HCT116 (cell line): ENCODE measurements at places on chromosomes 5 and 9. TPM values are rescaled to one million over a fixed set of nuclear protein-coding genes. Genes with fewer than 3 reads are reported as not detected.

The ALDOB gene
- total RNA-seq: 1.2 TPM

The FOXD4L5 gene
- 0.61 TPM for total RNA-seq

The GPX8 gene
- 36.5 TPM for total RNA-seq

The GPR151 gene
- total RNA-seq: not detected

The PCDHB4 gene
- total RNA-seq: not detected

The CAVIN4 gene
- total RNA-seq: 0.59 TPM

DNA sequence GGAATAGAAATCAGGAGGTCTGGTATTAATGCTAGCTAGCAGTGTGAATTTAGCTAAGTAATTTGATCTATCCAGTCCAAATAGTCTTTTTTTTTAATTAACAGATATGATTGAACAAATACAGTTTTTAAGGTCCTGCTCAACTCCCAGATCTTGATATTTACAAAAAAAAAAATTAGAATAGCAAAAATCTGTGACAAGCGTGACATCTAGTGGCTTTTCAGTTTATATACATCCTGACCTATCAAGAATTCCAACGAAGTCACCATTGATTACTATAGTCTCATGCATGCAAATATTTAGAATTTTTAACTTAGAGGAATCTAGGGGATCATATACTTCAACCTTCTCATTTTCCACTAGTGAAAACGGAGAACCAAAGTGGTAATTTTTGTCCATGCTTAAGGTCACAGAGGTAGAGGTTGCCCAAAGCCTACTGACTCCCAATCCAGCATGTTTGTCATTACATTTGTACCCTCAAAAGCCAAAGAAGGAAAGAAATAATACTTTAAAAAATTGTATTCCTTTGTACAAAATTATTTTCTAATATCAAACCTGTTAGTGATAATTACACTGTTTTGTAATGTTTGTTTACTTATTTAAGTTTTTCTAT lies 17.6 kb upstream of the TARS1 start:
- DNase-seq: peak; percentile 23

- peak; percentile 80 for DNase-seq
Measured at GRCh38 chr9:127555840-127556820, 55.9 kb upstream of the STXBP1 start.

GRCh38 chr9:136327304-136327974 lies at the start of gene GPSM1:
Gene GPSM1, plus strand, starts transcription at chr9:136327539. Its CDS starts 157 bp downstream, at chr9:136327696.
- no peak for DNase-seq

- DNase-seq: no peak
Measured at GRCh38 chr5:16885635-16886365, 50.3 kb downstream of the MYO10 start.

DNA sequence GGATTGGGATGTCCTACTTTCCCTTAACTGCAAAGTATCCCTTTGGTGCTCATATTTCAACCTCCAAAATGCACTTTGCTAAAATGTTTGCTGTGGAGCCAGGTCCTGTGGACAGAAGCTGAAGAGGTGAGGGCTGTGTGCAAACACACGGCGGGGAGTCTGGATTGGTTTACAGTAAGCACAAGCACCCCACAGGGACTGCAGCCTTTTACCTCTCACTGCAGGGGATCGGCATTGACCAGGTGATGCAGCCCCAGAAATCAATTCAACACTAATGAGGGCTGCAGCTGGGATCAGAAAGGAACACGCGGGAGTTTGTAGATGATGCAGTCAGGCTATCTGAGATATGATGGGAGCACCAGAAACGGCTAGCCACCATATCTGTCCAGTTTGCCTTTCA lies 450.9 kb downstream of the CCDC171 start:
- no peak for DNase-seq

DNA sequence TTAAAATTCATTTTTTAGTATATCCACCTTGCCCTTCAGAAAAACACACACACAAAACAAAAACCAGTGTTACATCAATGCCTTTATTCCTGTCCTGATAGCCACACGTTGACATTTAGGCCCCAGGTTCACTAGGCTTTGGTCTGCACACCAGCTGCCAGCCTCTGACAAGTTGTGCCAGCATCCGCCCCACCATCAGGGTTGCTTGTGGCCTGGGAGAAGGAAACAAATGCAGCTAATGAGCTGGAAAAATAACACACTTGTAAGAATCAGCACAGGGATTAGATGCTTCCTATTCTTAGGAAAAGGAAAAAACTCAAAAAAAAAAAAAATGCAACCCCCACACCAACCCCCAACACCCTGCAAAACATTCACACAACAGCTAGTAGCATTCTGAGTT lies 404.0 kb upstream of the GRIA1 start:
- no peak for DNase-seq

DNA sequence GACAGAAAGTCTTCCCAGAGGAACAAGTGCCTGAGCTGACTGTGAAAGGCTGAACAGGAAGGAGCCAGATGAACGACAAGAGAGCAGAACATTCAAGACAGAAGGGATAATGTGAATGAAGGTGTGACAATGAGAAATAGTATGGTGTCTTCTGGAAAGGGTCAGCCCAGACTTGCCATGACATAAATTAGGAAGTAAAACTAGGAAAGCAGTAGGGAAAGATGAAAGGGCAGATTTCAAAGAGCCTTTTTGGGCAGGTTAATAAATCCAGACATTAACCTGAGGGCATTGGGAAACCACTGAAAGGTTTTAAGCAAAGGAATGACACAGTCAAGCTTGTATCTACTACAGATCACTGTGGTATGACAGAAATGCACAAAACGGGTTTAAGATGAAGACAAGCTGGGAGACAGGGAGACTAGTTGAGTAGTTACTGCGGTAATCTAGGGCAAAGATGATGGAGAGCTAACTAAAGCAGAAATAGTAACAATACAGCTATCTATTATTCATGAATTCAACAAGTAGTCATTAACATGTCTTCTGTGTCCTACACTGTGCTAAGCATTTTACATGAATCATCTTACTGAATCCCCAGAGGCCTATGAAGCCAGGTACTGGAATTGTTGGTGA lies 580.9 kb upstream of the WWC1 start:
- no peak for DNase-seq

DNA sequence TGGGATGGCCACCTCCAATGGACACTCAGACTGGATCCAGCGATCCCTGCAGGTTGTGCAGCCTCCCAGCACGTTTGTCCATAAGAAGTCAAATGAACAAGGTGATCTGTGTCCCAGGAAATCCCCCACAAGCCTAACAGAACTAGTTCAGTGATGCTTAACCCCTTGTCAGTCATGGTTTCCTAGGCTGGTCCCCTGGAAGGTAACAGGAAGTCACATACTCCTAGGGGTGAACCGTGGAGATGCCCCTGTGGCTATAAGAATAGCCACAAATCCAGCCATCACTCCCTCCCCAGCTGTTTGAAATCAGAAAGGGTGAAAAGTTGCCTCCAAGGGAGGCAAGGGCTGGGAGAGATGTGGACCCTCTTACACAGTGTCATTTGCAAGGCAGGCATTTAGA lies 22.5 kb downstream of the PAX5 start:
- no peak for DNase-seq

- DNase-seq: no peak
Measured at GRCh38 chr9:14192556-14192955, 121.4 kb downstream of the NFIB start.

- no peak for DNase-seq
Measured at GRCh38 chr5:107474716-107475489, 195.8 kb downstream of the EFNA5 start.

GRCh38 chr9:92808726-92809451 lies 44.3 kb upstream of the BICD2 start:
- DNase-seq: peak; percentile 68

DNA sequence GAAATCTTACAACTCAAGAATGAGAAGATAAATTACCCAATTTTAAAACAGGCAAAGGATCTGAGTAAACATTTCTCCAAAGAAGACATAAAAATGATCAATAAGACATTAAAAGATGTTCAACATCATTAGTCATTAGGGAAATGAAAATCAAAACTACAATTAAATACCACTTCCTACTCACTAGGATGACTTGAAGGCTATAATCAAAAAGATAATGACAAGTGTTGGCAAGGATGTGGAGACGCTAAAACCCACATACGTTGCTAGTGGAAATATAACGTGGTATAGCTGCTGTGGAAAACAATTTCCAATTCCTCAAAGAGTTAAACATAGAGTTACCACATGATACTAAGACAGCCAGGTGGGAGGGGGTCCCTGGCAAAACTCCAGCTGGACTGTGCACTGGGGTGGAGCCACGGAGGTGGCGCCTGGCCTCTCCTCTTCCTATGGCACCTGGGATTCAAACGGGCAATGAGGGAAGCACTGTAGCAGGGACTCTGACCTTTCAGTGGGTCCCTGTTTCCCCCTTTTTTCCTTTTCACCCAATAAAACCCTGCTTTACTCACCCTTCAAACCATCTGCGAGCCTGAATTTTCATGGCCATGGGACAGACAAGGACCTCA lies 5.9 kb downstream of the ARSB start:
- no peak for DNase-seq

GRCh38 chr5:133935667-133935940 lies 32.8 kb downstream of the C5orf15 start:
- DNase-seq: no peak

DNA sequence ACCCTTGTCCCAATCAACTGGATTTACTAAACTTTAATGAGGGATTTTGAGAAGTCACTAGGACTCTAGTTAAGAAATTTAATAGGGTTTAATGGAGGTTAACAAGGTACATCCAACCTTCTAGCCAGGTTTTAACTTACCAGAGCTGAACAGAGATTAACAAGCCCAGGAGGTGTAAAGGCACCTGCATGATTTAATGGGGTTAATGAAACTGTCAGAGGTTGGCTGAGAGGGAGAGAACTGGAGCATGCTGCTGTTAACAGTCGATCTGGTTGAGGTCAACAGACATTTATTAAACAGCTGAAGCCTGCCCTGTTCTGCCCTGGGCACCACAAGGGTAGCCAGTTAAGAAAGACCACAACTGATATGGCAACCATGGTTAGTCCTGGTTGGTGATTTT lies 13.6 kb downstream of the HAND1 start:
- DNase-seq: no peak

DNA sequence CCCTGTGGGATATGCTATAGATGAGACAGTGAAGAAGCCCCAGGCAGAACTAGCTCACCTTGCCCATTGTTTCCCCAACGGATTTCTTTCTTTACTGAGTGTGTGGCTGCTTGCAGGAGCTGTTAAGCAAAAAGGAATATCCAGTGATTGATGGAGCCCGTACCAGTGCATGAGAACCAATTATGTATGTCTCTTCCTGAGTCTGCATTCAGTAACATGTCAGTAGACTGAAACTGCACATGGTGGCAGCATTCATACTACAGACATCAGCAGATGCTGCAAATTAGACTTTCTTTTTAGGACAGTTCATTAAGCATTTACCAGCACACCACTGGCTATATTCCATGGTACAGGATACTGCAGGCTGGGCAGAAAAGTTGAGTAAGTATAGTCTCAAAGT lies 90.3 kb upstream of the PLCXD3 start:
- no peak for DNase-seq

- DNase-seq: no peak
Measured at GRCh38 chr5:64166201-64166959, 737 bp downstream of the RNF180 start.

- DNase-seq: no peak
Measured at GRCh38 chr5:172556971-172557461, 84.0 kb upstream of the NEURL1B start.

- DNase-seq: no peak
Measured at GRCh38 chr9:91103931-91104330, 257.8 kb downstream of the AUH start.

DNA sequence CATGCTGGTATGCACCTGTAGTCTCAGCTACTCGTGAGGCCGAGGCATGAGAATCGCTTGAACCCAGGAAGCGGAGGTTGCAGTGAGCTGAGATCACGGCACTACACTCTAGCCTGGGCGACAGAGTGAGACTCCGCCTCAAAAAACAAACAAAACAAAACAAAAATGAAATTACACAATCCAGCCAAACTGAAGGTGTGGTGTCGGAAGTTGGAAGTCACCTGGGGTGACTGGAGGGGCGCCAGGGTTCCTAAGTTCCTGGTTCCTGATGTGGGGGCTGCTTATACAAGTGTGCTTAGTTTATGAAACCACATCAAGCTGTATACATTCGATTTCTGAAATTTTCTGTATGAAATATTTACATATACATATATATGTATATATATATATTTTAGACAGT lies 3.7 kb upstream of the DOLPP1 start:
- DNase-seq: no peak

DNA sequence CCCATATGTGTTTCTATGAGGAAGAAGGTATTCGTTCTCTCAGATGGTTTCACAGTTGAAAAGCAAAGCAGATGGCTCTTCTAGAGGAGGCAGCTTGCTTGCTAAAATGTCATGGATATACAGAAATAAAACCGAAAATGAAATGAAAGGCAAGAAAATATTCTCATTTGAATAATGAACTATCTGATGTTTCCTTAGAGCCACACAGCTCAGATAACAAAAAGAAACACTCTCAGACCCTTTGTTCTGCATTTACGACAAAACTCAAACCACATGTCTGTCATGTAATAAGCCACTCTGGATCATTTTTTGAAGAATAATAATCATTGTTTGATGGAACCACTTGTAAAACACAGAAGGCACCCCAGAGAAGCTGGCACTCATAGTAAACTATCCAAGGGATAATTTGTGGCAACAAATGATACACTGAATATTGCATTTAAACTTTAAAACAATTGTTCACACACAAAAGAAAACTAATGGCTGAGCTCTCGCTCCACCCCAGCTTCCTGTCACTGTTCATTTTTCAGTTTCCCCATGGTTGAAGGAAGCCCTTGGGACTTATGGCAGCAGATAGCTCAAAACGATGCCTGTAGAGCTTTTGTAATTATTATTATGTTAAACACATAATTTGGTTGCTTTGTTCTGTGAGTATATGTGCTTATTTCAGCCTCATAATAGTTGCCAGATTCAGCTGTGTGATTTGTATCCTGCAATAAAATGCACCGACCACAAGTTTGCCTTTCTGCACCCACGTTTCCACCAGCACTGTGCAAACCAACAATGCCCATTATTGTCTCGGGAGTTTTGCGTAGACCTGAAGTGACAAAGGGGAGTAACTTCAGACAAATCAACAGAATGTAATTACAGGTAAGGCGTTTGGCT lies 256.0 kb downstream of the TMEM167A start:
- DNase-seq: no peak

DNA sequence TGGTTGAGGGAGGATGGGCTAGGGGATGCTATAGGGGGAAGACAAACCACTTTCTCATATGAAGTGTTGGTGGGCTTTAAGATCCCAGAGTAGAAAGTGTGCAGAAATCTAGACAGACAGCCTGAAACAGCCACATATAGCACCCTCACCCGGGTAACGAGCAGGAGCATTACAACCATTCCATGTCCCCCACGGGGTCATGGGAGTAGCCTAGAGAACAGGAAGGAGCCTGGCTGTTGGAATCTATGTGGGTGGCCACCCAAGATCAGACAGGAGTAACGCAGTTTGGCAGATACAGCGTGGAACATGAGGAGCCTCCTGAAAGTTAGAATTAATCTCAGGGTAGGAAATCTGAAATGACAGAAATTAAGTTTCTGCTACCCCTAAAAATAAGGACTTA lies 146.1 kb upstream of the RAI14 start:
- no peak for DNase-seq

- DNase-seq: no peak
Measured at GRCh38 chr5:38719916-38720315, 125.9 kb upstream of the OSMR start.

GRCh38 chr5:112895682-112896081 lies 26.3 kb downstream of the REEP5 start:
- no peak for DNase-seq

GRCh38 chr5:119630752-119631440 lies 1.5 kb downstream of the FAM170A start:
- no peak for DNase-seq

GRCh38 chr9:84314306-84314705 lies 26.3 kb downstream of the SLC28A3 start:
- DNase-seq: no peak
